Epithelial cell of esophagus (primary cell): ENCODE measurements at places on chromosomes 1 and 21.
A peak's percentile ranks its signal among the peaks of the same experiment; 100 is the strongest.

GRCh38 chr1:94648225-94649007 is 106.9 kb upstream of the F3 start:
- peak; percentile 99 for DNase-seq

- DNase-seq = no peak
Observed at GRCh38 chr1:9787702-9788101, 36.1 kb downstream of the CLSTN1 start.

DNA sequence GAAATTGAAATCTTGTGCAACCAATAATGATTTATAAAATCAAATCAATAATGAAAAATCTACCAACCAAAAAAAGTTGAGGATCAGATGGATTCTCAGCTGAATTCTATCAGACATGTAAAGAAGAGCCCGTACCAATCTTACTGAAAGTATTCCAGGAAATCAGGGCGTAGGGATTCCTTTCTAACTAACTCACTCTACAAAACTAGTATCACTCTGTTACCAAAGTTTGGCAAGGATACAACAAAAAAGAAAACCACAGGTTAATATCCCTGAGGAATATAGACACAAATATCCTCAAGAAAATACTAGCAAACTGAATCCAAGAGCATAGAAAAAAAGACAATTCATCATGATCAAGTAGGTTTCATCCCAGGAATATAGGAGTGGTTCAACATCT is 52.8 kb upstream of the ADGRL4 start:
- no peak for DNase-seq

DNA sequence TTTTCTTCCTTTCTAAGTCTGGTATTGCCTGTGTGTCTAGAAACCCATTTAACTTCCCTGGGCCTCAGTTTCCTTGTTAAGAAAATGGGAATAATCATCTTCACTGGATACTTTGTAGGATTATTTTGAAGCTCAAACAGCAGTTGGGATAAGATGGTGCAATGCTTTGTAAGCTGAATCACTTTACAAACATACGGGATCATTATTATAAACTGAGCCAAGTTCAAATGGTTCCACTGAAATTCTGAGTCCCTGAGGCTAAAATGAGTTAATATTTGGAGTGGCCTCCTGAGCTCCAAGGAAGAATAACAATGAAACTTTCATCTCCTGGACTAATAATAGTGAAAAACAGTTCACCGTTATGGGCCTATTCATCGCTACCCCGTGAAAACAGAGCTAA is 388.0 kb downstream of the PLPP3 start:
- peak; percentile 19 for DNase-seq

GRCh38 chr1:10598389-10598702 is 123.6 kb downstream of the PEX14 start:
- peak; percentile 18 for DNase-seq

DNA sequence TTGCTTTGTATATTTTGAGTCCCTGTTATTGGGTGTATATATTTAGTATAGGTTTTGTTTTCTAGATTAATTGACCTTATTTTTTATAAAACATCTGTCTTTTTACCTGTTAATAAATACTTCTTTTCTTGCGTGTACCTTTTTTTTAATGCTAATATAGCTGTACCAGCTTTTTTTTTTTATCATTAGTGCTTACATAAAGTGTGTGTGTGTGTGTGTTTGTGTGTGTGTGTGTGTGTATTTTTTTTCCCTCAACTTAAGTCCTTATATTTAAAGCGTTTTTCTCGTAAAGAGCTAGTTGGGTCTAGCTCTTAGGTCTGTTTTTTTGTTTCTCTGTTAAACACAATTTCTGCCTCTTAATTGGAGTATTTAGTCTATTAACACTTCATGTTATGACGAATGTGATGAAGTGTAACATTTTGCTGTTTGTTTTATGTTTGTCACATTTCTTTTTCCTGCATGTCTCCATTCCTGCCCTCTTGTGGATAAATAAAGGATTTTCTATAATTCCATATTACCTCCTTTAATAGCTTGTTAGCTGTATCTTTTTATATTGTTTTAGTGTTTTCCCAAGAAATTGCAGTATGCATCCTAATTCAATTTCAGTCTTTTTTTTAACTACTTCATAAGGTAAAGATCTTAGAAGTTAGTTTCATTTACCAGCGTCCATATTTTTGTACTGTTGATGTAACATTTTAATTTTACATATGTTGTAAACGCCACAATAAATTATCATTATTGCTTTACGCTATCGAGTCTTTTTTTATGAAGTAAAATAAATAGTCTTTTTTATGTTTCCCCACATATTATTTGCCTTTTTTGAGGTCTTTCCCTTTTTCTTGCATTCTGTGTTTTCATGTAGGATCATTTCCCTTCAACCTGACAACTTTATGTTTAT is 4.3 kb downstream of the PRMT2 start:
- peak; percentile 40 for DNase-seq

- no peak for DNase-seq
Observed at GRCh38 chr1:67898033-67898726, 64.9 kb upstream of the GNG12 start.

DNA sequence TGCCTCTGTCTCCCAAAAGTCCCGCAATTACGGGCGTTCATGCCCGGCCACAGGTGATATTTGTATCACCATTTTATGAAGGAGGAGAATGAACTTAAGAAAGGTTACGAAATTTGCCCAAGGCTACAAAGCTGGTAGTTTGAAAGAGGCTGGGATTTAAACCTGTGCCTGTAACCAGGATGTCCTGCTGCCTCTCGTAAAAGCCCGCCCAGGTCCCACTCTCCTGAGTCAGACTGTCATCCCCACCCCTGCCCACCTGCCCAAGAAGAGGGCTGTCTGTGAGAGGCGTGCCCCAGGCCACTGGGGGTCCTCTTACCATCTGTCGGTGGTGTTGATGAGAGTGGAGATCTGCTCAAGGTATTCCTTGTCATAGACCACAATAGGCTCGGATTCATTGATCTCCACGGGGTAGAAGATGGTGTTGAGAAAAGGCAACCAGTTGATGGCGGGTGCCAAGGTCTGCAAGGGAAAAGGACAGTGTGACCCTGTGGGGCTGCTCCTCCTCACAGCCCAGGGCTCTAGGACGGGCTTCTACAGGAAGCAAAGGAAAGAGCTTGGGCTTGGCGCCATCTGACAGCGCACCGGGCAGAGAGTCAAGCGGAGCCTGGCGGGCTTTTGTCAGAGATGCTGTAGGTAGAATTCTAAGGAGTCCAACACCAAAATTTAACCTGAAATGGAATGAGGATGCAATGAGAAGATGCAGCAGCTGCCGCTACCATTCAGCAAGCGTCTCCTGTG is 43.2 kb downstream of the ECE1 start:
- peak; percentile 59 for DNase-seq

DNA sequence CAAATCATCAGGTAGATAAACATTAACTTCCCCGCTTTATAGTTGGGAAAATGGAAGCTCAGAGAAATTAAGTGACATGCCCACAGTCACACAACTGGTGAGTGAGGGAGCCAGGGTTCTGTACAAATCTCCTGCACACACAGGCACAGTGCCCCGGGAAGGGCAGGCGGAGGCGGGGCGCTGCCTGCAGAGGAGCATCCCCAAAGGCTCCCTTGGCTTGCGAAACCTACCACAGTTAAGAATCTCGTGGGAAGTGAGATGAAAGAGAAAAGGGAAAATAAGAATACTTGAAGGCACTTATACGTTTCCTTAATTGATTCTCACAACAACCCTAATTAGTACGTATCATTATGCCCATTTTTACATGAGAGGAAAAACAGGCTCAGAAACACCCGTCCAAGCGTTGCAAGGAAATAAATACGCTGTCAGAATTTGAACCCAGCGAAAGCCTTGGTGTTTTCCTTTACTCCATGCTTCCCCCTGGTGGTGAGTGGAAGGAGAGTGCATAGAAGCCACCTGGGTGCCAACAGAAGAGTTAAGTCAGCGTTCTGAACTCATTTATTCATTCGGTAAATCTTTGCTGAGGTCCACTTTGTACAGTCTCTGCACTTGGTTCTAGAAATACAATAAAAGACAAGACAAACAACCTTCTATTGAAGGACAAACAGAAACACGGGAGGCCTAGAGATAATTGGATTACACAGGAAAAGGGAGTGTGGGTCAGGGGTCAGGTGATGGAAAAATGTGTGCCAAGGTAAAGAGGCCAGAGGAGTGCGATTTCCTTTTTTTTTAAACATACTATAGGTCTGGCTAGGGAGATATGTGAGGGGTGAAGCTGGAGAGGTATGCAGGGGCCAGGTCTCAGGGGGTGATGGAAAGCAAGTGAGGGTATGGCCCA is 28.4 kb downstream of the ACP6 start:
- DNase-seq = peak; percentile 60

GRCh38 chr1:204584699-204585372 is 68.6 kb downstream of the MDM4 start:
- DNase-seq = no peak

- no peak for DNase-seq
Observed at GRCh38 chr1:3778590-3779264, 6.2 kb downstream of the SMIM1 start.

DNA sequence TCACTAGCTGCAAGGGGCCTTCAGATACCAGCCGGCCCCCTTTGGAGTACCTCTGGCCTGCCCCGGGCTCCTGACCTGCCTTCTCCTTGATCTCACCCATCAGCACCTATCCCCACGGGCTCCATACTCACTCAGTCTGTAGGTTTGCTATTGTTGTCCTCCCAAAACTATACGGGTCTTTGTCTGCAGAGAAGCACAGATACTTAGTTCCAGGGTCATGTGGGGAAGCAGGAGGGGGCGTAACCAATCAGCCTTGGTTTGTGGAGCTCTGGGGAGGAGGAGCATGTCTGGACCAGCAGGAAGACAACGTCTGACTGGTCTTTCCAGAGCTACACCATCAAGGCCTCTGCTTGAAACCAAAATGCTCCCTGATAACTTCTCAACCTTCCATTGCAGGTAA is 15.2 kb downstream of the TMEM63A start:
- DNase-seq = no peak

GRCh38 chr1:159214149-159214760 is 9.6 kb downstream of the ACKR1 start:
- DNase-seq = peak; percentile 51

DNA sequence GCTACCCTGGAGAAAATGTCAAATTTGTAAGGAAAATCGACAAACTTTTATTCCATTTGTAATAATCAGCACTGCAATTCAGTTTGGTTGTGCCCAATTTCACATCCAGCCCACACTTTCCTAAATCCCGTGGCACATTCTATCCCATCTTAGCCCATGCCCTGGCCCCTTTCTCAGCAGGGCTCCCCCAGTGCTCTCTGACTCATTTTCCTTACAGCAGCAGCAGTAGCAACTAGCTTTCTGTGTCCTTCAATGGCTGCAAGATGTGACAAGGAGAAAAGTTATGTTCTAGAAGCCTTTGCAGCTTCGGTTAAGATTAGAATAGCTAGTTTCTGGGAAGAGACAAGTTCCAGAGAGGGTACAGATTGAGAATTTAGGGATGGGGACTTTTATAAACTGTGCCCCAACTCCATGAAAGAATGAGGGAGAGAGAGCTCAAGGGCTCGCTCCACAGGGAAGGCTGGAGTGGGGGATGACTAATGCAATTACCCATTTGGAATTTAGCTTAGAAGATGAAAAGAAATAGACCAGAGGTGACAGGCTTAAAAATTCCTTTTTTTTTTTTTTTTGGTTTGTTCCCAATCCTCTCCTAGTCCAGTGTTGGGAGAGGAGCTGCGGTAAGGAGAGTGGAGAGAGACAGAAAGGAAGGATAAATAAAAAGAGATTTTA is 47.0 kb upstream of the POU2F1 start:
- peak; percentile 36 for DNase-seq

DNA sequence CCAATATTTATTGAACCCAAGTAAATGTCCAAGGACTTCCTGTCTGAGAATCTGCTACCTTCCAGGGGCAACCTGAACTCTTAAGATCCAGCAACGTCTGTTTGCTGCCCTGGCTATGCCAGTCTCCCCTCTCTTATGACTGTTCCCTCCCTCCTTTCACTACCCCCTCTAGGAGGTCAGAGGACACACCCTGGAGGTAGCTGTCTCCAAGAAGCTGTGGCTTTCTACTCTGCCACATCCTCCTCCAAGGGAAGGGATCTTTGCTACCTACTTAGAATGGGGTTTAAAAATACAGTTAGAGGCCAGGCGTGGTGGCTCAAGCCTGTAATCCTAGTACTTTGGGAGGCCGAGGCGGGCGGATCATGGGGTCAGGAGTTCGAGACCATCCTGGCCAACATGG is 3.6 kb upstream of the SMPDL3B start:
- no peak for DNase-seq

- no peak for DNase-seq
Observed at GRCh38 chr1:234706199-234706598, 96.2 kb upstream of the IRF2BP2 start.

- DNase-seq = no peak
Observed at GRCh38 chr1:154212083-154212482, 6.0 kb upstream of the CFAP141 start.

- DNase-seq = no peak
Observed at GRCh38 chr1:209767706-209768105, 11.9 kb downstream of the TRAF3IP3 start.

DNA sequence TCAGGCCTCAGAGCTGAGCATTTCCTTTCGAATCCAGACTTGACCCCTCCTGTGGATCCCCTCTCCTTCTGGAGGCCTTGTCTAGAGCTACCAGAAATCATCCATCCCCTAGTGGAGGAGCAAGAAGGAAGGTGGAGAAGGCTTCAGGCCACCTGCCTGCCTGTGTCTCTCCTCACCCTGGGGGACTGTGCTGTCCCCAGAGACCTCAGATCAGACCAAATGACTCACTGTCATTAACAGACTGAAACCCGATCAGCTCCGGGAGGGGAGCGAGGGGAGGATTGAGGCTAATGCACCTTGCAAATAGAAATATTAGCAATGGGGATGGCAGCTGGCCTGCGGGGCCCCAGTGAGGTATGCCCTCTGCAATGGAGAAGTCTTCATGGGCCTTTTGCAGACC is 2.1 kb downstream of the MYBPH start:
- DNase-seq = no peak

DNA sequence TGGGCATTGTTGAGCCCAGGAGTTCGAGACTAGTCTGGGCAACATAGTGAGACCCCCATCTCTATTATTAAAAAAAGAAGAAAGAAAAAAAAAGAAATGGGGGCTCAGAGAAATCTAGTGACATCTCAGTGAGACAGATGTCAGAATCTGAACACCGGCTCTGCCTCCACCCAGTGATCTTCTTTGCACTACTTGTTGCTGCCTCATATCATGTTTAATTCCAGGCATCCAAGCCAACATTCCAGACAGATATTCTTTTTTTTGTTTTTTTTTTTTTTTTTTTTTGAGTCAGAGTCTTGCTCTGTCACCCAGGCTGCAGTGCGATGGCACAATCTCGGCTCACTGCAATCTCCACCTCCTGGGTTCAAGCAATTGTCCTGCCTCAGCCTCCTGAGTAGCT is 5.0 kb upstream of the ARL8A start:
- no peak for DNase-seq

- DNase-seq = no peak
Observed at GRCh38 chr1:47438165-47439016, 547 bp downstream of the FOXD2 start.

DNA sequence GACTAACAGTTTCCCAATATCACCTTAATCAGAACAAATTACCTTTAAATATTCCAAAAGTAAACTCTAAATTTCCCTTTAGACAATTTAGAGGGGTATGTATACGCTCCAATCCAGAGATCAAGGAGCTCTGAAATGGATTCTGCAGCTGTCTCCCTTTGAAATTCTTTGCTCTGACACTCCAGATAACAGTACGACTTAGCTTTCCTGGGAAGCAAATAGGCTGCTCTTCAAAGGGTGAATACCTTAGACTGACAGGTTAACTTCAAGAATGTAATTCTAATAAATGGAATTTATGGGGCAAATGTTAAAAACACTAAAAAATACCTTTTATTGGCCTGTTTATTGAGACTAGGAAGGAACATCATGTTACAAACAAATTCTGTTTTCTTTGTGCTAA is 357.2 kb downstream of the USP25 start:
- DNase-seq = no peak
